ENCODE measurements at places on chromosomes 16 and 17.

- DNase-seq: no peak
Observed at GRCh38 chr16:81237942-81238295, 570 bp upstream of the BCO1 start.

- DNase-seq: no peak
Observed at GRCh38 chr16:69626256-69626655, 60.5 kb downstream of the NFAT5 start.

- DNase-seq: no peak
Observed at GRCh38 chr17:74251051-74251450, 23.0 kb upstream of the DNAI2 start.

DNA sequence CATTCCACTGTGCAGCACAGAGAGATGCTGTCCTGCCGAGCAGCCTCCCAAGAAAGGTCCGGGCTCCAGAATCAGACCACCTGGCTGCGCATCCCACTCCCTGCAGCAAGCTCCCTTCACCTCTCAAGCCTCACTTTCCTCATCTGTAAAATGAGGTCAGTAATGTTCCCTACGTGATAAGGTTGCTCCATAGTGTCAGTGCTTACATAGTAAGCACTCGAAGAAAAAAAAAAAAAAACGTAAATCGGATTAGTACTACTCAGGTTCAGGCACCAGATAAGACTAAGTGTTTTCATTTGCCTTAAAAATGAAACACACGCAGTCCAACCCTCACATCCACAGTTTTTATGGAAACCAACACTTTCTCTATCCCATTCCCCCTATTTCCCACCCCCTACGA, 76.7 kb downstream of the CCT6B start:
- no peak for DNase-seq

All from activated effector memory CD4-positive, alpha-beta T cell treated with anti-CD3 and anti-CD28 coated beads, Interleukin-2, amount 50 U/mL, for 16 hours (primary cell).